Activated gamma-delta T cell treated with Interleukin-2 at 50 U/mL for 16 hours (primary cell): ENCODE measurements at places on chromosomes 2 and 18.

- no peak for DNase-seq
Measured at GRCh38 chr18:48886520-48887293, 64.1 kb downstream of the SMAD7 start.

GRCh38 chr18:36771245-36771644 lies 57.6 kb downstream of the TPGS2 start:
- no peak for DNase-seq

DNA sequence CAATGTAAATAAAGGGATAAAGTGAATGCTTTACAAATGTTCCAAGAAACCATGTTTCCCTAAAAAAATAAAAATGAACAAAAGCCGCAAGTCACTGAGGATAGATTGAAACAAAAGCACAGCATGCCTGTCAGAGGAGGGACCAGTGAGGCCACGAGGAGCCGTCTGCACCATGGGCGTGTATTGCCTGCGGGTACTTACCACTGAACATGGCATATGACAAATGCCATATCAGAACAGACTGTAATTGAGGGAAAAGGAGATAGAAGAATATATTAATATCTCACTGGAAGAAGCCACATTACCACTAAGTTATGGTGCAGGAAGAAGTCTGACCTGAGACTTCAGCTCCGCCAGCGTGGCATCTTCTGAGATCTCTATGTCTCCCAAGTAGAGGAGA lies 75.8 kb downstream of the USP40 start:
- no peak for DNase-seq

DNA sequence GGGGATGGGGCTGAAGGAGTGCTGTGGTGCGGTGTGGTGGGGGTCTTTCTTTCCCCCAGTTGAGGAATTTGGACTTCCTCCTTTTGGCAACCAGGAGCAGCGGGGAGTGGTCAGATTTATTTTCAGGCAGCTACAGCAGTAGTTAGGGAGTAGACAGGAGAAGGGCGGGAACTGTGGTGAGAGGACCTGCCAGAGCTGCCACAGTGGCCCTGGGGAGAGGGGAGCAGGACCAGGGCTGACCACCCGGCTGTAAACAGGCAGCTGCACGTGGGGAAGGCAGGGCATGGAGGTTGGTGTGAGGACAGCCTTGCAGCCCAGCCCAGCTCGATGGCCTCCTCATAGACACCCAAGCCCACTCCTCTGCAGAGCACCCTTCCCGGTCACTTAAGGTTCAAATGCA lies 197.2 kb downstream of the GLI2 start:
- no peak for DNase-seq

DNA sequence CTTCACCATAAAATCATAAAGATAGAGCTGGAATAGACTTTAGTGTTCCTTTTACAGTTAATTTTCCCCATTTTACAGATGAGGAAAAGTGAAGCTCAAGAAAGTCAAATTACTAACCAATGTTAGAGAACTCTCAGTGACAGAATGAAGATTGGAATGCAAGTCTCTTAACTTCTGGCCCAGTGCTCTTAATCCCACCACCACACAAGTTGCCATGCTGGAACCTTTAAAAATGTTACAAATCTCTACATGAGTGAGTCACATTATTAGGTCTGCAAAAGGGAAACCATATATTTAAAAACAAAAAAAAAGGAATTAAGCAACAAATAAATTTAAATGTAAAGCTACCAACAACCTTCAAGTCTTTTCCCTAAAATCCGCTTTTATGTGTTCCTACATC lies 3.5 kb downstream of the NCKAP1 start:
- no peak for DNase-seq

DNA sequence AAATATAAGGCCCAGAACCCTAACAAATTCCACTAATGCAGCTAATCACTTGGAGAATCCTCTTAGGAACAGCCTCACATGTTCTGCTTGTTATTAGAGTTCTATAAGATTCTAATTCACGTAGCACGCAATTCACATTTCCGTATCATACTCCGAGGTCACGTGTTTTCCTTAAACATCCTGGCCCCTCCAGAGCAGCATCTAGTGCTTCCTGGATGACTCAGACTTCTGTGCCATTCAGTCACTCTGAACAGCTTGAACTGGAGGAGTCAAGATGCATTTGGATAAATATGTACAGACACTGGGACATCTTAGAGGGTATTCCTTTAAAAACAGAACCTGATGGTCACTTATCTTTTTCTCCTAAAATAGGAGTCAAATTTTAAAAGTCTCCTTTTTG lies 156.5 kb downstream of the MYO5B start:
- DNase-seq = no peak

DNA sequence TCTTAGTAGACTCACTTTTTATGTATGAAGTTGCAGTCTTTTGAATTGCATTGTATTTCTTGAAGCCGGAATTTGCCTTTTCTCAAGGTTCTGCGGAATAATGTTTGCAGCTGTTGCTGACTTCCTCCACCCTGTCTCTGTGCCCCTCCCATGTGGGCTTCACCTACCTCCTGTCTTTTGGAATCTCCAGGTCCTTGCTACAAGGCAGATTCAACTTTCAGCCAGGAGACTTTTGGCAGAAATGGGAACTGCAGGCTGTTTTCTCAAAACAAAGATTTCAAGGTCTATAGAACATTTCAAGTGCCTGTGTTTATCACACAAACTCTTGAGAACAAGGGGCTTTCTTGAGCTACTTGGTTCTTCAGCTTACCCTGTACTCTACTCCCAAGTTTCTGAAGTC lies 25.6 kb downstream of the ZNF236 start:
- DNase-seq = no peak

DNA sequence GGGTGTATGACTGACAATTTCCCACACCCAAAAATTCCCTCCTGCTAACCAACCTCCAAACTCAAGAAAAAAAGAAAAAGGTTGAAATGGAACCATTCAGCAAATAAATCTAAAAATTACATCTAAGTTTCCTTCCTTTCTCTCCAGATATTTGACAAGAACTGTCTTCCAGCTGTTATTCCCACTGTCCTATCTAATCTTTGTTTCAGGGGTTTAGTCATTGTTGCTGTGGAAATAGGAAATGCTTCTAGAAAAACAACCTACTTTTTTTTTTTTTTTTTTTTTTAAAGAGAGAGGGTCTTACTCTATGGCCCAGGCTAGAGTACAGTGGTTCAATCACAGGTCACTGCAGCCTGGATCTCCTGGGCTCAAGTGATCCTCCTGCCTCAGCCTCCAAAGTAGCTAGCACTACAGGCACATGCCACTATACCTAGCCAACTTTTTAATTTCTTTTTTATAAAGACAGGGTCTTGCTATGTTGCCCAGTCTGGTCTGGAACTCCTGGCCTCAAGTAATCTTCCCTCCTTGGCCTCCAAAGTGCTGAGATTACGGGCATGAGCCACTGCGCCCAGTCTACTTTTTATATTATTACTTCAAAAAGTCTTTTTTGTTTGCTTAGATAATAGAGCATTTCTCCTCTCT lies 88.1 kb downstream of the ITSN2 start:
- no peak for DNase-seq

GRCh38 chr2:226123300-226123699 lies 676.3 kb downstream of the IRS1 start:
- DNase-seq = no peak

DNA sequence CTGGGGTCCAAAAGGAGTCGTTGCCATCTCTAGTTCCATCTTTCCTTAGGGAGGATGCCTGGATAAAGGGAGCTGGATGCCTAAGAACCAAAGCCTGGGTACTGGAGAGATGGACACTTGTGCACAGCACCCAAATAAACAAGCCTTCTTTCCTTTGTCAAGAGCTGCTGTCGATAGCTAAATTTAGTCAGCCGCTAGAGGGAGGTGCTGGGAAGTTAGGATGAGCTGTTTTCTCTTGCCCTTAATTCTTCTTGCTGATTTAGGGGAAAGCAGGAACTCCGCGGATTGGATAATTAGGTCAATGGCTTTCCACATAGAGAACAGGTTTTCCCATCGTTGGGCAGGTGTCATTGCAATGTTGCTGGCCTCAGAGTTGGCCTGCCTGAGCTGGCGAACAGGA lies 30.9 kb upstream of the SERPINB12 start:
- DNase-seq = no peak

GRCh38 chr18:67386032-67386431 lies 130.5 kb downstream of the DSEL start:
- no peak for DNase-seq

DNA sequence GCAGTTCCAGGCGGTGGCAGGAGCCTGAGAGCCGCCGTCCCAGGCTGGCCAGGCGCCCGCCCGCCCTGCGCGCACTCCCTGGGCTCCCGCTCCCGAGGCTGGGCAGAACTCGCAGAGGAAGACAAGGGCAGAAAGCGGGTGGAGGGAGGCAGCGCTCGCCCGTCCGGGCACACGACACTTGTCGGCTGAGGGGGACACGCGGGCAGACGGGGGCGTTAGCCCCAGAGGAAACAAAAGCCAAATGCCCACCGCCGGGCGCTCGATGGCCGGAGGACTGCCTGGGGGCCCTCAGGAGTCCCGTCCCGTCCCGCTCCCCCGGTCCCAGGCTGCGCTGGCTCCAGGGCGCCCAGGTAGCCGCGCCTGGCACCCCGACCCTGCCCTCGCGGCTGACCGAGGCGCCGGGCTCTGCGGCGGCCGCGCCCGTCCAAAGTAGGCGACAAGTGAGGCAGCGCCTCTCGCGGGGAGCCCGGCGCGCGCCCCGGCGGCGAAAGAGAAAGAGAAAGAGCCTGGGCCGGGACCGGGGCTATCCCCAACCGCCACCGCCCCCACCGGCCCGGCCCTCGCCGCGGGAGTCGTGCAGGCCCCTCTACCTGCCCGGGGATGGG lies 491 bp downstream of the L3MBTL4 start:
- DNase-seq = peak; percentile 33

- no peak for DNase-seq
Measured at GRCh38 chr2:176960061-176960460, 252.5 kb upstream of the HNRNPA3 start.

GRCh38 chr2:126932966-126933710 lies 34.4 kb downstream of the TEX51 start:
- no peak for DNase-seq

DNA sequence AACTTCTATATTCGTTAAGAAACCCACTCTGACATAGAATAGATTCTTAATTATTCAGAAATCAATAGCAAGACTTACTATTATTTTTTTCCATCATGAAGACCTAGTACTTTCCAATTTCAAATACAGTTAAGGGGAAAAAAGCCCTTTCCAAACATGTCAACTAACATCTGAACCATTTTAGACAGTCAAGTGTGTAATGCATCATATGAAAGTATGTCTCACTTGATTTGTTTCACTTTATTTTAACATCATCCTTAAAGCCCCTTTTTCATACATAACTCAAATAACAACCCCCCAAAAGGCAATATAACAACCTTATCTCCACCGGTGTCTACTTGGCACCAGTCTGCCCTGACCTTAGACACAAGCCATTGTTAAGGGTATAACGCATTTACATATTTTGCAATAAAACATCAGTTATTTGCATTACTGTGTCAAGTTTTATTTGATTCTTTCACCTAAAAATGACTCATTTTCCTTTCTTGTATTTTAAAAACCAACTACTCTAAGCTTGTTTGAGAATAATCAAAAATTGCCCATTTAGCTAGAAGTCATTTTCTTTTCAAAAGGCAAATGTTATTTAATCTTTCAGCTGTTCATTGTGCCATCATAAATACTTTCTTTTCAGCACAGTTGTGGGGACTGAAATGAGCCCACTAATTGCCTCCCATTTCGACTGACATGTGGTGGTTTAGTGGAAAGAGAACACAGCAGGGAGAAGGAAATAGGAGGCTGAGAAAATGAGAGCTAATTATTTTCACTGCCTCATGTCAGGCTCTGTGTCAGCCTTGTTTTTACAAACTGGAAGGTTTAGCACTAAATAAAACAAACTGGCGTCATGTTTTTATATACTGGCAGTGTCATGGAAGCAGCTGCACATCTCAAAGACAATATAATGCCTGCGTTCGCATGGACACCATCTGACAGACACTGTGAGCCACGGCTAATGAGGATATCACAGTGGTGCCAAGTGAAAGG lies 104.7 kb upstream of the CDCA7 start:
- no peak for DNase-seq

- no peak for DNase-seq
Measured at GRCh38 chr18:22977847-22978701, 44.9 kb downstream of the RBBP8 start.

DNA sequence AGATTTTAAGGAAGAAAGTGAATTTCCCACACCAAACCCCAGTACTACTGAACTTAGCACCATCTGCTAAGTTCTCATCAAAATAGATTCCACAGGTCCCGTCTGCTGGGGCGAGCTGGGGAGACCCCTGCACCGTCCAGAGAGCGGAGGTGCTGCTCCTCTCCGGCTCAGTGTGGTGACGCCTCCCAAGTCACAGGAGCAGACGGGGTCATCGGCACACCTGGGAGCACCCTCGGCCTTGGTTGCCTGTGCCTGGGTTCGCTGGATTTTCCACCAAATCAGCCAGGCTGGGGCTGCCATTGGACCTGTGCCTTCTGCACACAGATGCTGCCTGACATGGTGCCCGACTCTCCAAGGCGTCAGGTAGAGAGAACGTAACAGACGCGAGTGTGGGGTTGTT lies 141.3 kb downstream of the PXDN start:
- no peak for DNase-seq

GRCh38 chr18:48388478-48388877 lies 20.7 kb downstream of the ZBTB7C start:
- DNase-seq = no peak

DNA sequence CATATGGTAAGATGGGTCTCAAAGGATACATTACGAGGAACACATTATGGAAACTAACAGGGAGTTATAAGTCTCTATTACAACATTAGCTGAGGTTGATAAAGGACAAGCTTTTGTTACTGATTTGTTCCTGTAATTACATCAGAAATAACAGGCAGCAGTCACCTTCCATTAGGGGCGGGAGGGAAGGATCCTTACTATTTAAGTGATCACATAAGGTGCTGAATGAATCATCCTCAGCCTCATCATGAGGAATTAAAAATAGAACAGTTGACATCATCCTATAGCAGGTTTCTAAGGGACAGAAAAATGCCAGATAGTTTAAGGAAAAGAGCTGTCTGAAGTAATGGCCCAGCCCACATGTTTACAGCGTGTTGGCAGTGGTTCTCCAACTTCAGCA lies 86.9 kb upstream of the MGAT5 start:
- no peak for DNase-seq

DNA sequence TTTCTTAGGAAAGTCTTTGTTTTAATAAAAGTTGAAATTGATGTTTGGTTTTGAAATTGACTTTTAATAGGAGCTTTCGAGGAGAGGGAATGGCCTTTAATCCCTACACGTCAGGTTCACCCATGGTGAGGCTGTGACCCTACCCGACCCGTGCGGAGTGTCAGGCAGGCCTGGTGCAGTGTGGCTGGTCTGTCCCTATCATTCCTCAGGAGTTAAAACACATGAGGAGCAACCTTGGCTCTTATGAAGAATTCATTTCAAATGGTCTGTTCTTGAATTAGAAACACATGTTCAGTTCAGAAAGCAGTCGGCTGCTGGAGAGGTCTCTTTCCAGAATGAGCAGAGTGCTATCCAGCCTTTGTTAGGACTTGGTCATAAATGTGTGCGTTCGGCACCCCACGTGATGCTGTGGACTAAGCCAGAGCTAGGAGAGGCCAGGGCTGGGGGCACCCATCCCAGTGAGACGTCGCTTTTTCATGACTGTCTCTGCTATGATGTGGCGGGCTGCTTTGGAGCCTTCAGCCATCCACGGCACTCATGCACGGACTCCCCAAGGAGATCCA lies 54.7 kb downstream of the EMILIN2 start:
- no peak for DNase-seq
